ENCODE measurements at places on chromosomes 11 and 22. TPM values are rescaled to one million over a fixed set of nuclear protein-coding genes. Genes with fewer than 3 reads are reported as not detected.

DNA sequence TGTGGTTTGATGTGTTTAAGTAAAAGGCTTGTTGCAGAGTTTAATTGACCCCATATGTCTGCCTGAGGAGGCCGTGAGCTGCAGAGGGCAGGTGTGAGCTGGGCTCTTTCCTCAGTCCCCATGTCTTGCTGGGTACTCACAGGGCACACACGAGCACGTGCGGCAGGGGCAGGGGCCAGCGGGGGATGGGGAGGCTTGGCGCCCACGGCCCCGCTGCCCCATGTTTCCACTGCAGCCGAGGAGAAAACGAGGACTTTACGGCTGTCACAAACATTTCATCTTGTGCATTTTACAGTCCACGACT, 24.7 kb upstream of the CCDC188 start:
- DNase-seq = no peak

DNA sequence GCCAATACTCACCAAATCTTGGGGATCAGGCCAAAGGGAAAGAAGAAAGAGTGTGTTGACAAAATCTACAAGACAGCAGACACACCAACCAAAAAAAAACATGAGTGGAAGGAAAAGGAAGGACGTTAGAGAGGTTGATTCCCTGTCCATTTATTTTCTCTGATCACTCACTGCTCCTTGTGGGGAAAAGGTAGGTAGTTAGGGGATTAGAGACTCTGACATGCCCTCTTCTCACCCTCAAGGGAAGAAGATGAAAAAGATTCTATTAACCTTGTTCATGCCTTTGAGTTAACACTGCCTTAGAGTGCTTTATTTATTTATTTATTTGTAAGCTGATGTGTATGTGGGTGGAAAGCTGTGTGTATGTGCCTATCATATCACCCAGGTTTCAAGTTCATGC, at the start of gene OR52H1:
TSS of gene OR52H1 (minus strand) at position 101 of the 400 bp plus-strand sequence. CDS start 3,035 bp downstream, outside the sequence.
- no peak for DNase-seq

DNA sequence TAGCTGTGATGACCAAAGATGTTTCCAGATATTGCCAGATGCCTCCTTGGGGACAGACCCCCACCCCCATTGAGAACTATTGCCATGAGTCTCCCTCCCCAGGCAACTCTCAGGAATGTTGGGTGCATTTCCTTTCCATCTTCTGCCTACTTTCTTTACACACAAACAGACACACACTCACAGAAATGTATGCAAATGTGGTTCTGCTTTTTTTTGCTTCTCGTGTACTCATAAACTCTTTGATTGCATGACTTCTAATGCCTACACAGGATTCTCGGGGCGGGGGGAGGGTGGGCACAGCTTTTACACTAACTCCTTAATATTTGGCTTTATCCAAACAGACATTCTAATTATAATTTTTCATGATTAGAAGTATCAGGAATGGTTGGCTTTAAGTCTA, 53.3 kb upstream of the SUSD2 start:
- DNase-seq = no peak

DNA sequence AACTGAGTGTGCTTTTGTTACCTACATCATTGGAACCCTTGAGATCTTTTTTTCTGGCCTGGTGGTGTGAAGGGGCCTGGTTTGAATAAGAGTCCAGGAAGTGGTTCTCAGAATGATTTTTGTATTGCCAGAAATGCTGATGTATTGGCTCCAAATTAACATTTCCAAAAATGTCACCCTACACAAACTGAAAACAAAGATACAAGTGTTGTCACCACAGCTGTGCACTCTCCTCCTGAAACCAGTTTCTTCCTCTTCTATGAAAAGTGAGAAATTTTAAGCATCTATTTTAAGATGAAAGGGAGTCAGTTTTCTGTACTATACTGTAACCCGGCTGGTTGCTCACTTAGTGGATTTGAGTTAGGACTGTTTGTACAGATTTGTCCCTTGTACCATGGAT, 218.8 kb downstream of the PGR start:
- no peak for DNase-seq

DNA sequence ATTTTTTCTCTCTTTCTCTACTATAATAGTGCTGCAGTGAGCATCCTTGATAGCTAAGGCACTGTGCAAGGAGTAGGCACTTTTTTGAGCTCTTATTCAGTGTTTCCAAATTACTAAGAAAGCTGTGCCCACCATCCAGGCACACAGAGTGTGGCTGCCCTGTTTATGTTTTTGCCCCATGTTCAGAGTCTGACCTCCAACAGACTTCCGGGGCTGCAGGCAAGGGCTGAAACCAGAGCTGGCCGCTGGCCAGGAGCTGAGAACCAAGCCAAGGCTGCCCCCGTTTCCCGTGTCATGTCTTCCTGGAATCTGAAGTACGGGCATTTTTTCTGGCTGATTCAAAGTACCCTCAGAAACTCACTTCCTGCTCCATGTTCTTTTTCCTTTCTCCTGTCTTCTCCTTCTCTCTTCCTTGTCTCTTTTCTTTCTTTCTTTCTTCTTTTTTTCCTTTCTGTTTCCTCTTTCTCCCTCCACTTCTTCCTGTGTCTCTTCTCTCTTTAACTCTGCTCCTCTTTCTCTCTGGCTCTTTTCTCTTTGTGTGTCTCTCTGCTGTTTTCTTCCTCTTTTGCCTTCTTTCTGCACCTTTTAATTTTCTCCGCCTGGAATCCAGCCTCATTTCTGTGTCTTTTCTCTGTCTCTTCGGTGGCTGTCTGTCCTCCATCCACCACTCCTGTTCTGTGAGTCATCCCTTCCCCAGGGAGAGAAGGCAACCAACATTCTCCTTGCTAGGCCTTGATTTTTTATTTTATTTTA, 17.0 kb upstream of the KCTD14 start:
- DNase-seq = peak; percentile 85

DNA sequence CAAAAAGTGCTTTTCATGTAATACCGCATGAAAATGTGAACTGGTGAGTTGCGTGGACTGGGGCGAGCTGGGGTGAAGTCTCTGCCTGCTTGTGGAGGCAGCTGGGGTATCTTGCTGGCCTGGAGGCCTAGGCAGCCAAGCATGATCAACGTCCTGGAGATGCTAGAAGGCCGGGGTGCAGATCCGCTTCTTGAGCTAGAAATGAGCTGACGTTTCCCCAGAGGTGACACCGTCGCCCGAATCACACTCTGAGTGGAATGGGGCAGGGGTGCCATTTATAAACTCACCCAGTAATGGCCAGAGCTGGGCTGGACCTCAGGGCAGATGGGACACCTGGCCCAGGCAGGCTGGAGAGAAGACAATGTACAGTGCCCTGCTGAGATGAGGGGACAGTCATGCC, 1513.0 kb downstream of the TBC1D22A start:
- DNase-seq = no peak

DNA sequence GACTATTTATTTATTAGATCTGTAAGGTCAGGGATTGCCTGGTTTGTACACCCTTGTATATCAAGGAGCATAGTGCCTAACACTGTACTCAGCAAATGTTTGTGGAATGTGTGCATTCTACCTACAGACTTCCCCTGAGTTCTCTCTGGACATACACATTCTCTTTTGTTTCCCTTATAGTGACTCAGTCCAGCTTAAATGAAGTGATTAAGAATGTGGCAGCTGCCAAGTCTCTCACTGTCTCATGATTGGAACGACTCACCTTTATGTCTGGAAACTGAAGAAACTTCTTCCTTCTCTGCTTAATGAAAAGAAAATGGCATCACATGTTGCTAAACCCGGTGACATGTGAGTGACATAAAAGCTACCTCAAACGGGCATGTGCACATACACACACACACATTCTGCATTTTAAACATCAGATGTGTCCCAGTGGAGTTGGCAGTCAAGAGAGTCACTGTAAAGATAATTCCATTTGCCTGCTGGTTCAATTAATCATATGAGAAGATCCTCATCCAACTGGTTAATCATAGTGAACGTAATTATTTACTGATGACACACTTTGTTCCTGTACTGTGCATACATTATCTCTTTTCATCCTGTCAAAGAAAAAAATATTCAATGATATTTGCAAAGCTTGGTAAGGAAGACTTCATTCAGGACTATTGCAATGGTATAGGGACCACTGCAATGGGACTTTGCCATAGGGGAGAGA, 42.8 kb downstream of the GLYAT start:
- DNase-seq = no peak

GRCh38 chr11:44959064-44959463, 8.4 kb upstream of the TP53I11 start:
- DNase-seq = no peak

DNA sequence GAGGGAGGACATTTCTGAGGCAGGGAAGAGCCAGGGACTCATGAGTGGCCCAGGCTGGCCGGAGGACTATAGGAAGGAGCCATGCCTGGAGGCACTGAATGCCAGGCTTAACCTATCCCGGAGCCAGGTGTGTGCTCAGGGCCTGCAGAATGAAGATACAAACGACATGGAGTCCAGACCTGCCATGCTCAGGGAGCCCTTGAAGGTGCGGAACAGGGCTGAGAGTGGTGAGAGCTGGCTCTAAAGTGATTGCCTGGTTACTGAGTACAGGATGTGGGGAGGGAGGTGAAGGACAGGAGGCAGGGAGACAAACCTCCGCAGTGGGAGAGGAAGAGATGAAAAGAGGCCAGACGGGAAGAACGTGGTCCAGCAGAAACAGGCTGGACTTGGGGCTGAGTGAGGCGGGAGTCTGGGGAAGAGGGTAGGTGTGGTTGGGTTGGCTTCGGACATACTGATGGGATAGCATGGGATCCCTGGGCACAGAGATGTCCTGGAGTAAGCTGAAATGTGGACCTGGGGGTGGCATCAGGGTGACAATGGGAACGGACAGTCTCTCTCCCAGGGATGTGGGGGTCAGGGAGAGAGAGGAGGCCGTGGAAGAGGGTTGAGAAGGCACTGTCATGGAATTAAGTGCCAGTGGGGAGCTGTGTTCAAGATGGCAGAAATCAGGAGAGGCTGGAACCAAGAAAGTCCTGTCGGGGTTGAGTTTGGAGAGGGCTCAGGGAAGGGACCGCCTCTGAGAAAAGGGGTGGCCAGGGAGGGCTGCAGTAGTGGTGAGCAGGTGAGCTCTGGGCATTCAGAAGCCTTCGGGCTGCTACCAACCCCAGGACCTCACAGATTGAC, 1.5 kb upstream of the ANKRD13D start:
- no peak for DNase-seq

DNA sequence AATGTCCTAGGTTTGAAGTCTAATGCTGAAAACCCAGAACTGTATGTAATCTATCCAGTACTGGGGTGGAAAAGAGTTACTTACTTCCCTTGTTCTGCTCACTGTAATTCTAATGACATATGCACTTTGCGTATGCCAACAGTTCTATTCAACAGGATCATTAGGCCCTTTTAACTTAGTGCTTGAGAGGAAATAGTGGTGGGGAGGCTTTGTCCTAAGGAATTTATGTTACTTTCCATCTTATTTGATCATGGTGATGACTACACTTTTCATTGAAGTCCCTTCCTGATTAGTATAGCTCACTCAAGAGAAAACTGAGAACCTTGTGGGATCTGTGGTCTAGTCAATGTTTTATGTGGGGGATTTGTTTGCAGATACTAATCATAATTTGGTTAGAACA, 348.2 kb downstream of the GUCY1A2 start:
- DNase-seq = no peak

- DNase-seq = no peak
Observed at GRCh38 chr11:49151211-49151610, 57.2 kb downstream of the FOLH1 start.

GRCh38 chr11:75146711-75147110, 4.2 kb upstream of the SLCO2B1 start:
- DNase-seq = no peak

GRCh38 chr22:50299785-50300619, 7.4 kb downstream of the PLXNB2 start:
- no peak for DNase-seq

GRCh38 chr22:37358917-37359316, 68.4 kb downstream of the ELFN2 start:
- DNase-seq = peak; percentile 24

DNA sequence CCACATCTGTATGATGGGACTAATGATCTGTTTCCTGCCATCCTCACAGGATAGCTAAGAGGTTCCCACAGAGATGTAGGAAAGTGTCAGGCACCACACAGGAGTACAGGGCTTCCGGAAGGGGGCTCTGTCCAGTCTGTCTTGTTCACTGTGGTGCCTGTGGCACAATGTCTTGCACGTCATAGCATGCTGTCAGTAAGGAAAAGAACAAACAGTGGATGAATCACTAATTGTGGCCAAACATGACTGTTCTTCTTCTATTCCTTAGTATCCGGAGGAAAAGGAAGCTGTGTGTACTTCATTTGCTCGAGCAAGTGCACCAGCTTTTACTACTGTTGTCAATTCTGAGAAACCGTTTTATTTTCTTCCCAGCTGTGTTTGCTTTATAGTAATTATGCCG, 73.4 kb upstream of the YWHAH start:
- DNase-seq = no peak

GRCh38 chr11:72741849-72742512, 10.2 kb downstream of the ARAP1 start:
- peak; percentile 23 for DNase-seq

DNA sequence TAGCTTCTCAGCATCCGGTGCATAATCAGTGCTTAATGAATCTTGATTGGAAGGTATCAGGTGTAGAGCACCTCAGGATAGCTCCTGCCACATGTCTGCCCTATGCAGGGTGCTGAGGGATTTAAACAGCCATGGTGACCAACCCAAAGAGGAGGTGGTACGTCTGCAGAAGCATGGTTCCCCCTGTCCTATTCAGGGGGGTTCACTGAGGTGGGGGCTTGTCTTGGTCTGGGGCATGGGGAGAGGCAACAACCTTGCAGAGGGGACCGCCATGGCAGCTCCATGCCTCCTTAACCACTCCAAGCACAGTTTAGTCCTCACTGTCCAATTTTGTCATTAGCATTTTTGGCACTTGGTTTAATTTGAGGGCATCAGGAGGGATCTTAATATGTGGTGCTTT, 24.9 kb downstream of the UBE2L3 start:
- no peak for DNase-seq

GRCh38 chr11:99537681-99538080, 516.9 kb downstream of the CNTN5 start:
- no peak for DNase-seq

- no peak for DNase-seq
Observed at GRCh38 chr22:23562186-23562585, 17.9 kb downstream of the IGLL1 start.

DNA sequence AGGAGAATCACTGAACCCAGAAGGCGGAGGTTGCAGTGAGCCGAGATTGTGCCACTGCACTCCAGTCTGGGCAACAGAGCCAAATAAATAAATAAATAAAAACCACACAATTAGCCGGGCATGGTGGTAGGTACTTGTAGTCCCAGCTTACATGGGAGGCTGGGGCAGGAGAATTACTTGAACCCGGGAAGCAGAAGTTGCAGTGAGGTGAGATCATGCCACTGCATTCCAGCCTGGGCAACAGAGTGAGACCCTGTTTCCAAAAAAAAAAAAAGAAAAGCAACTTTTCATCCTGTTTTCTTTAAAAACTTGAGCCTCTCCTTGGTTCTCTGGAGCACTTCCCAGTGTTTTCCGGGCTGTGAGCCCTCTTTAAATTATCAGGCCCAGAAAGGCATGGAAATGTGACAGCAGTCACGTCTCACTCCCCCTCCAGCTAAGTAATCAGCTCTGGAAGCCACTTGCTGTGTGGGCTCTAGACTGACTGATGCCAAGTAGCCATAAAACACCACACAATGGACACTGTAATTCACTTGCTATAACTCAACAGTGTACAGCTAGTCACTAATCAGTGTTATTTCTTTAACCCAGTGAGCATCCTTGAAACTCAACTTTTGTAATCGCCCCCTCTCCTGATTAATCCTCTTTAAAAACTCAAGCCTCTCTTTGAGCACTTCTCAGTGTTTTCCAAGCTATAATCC, 13.0 kb upstream of the MCHR1 start:
- DNase-seq = peak; percentile 91

Gene RIMBP3C
- total RNA-seq = 0.63 TPM

Gene CHRNA10
- 1.1 TPM for total RNA-seq

Gene APOBEC3A
- total RNA-seq = not detected

Gene CHRM1
- not detected for total RNA-seq

Gene HEPN1
- total RNA-seq = not detected

Gene APOL2
- total RNA-seq = 45.2 TPM

Gene OR5P2
- not detected for total RNA-seq

Gene LRRC56
- total RNA-seq = 0.45 TPM

All from fibroblast of the aortic adventitia (primary cell).